ENCODE measurements at places on chromosomes 5 and 9.
A peak's percentile ranks its signal among the peaks of the same experiment; 100 is the strongest.

- no peak for DNase-seq
These were observed 91.1 kb downstream of the ZNF608 start for GRCh38 chr5:124655251-124655917.

- DNase-seq: peak; percentile 84
These were observed 513.1 kb downstream of the PDE4D start for GRCh38 chr5:59380350-59380951.

DNA sequence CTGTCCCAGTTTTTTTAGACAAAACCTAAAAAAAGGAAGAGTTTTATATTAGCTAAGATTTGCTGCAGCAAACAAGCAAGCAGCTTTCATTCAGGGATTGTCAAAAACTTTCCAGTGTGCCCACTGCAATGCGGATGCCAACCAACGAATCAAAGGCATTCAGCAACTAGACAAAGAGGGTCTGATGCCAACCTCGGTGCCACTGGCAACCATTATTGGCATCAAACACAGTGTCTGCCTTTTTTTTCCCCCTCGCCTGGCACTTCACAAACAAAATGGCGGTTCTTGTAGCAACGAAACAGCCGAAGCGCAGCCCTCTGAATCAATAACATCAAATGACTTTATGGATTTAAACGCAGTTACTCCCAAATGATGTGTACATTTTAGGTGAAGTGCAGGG, 10.4 kb downstream of the NFIB start:
- no peak for DNase-seq

DNA sequence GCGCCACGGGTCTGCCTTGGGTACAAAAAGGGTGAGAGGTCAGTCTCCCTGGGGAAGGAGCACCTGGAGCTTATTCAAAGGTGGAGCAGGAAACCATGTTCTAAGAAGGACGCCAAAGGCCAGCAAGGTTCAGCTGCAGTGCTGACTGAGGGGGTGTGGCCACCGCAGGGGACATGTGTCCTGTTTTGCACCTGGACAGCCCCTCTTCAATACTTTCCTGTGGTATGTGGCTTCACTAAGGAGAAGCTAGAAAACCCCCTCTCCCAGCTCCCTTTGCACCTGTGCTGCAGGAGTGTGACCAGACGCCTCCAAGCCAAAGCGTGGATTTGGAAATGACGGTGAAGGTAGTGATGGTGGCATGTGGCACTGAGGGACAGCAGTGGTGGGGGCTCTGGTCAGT, 23.6 kb downstream of the TRIM14 start:
- no peak for DNase-seq

GRCh38 chr9:74783408-74783807, 104.3 kb downstream of the TRPM6 start:
- no peak for DNase-seq

- no peak for DNase-seq
These were observed 131.6 kb downstream of the TLR4 start for GRCh38 chr9:117835798-117836197.

- no peak for DNase-seq
These were observed 27.1 kb upstream of the TEX10 start for GRCh38 chr9:100379862-100380261.

GRCh38 chr5:107100121-107100520, 570.6 kb downstream of the EFNA5 start:
- DNase-seq: no peak

- DNase-seq: peak; percentile 50
These were observed 128.7 kb upstream of the BOD1 start for GRCh38 chr5:173745123-173745522.

DNA sequence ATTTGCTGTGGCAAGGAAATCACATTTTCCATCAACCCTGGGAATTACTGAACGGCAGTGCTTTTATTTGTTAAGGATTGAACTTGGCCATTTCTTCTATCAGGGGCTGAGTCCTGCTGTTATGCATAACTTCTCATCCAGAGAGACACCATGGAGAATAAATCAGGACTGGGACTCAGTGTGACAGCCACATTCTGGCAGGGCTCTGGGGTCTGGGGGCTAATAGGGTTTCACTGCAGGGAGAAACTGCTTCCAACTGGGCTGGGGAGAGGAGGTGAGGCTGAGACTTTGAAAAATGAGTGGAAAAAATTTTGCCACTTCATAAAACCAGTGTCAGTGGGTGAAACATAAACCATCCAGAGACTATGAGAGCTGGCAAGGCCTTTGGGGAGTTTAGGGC, 95.7 kb upstream of the ALDH1B1 start:
- no peak for DNase-seq

DNA sequence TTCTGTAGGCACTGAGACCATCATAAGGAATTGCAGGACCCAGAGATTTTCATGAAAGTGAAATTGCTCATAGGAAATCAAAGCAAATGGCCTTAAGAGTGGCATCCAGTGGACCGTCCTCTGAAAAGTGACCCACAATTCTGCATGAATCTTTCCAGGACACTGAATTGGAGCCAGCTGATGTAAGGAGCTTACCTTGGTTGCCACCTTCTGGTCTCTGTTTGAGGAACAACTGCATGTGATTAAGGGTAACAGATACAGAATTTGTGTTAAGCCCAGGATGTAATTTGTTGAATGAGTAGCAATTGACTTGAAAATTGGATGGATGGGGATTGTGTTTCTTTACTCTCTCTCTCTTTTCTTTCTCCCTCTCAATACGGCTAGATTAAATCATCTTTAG, 49.9 kb upstream of the GAS1 start:
- DNase-seq: no peak

- DNase-seq: no peak
These were observed 138.3 kb downstream of the ISL1 start for GRCh38 chr5:51521583-51521982.

- DNase-seq: no peak
These were observed 99.7 kb downstream of the PCSK1 start for GRCh38 chr5:96333391-96333790.

DNA sequence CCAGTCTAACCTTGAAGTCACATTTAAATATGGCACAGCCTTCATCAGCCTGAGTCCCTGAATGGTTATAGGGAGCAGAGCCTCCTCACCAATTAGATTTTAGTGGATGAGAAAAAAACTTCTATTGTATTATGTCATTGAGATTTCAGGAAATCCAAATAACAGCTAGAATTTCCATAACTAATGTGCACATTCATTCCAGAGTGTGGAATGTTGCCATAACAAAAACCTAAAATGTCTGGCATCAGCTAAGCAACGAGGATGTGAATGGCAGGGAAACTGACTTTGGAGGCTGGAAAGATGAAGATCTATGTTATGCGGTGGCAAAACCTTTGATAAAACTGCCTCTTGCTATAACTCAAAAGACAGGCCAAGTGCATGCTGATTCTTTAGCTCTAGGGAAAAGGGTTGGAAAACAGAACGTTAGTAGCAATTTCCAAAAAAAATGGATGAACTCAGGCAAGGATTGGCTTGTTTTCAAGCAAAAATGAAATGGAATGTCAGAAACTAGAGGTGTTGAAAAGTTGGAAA, 91.3 kb upstream of the NFIB start:
- no peak for DNase-seq

GRCh38 chr9:76878933-76879332, 27.0 kb downstream of the PRUNE2 start:
- no peak for DNase-seq

DNA sequence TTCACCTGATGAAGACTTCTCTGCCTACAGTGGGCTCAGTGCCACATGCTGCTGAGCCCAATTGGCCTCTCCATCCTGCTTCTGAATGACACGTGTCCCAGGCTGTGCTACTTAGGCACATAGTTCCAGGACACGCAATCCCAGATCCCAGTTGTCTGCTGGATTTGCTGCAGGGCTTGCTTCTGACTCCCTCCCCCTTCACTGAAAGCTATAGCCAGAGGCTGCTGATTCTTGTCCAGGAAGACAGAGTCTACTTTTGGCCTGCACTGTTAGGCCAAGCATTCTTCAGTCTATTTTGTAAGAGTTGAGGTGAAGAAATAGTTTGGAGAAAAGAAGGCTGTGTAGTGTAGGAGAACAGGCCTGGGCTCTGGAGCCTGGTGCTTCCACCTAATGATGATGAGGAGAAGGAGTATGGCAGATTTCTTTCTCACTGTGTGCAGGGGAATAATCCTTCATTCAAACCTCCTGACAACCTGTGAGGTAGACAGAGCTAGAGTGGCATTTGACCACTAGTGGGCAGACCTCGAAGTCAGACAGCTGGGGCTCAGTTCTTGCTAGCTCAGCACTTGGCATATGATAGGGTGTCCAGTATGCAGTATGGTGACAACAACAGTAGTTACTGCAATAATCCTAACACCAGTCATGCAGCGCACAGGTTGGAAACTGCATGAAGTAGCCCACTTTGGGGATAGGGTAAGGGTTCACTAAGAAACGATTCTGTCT, 19.5 kb upstream of the ASPN start:
- peak; percentile 53 for DNase-seq

DNA sequence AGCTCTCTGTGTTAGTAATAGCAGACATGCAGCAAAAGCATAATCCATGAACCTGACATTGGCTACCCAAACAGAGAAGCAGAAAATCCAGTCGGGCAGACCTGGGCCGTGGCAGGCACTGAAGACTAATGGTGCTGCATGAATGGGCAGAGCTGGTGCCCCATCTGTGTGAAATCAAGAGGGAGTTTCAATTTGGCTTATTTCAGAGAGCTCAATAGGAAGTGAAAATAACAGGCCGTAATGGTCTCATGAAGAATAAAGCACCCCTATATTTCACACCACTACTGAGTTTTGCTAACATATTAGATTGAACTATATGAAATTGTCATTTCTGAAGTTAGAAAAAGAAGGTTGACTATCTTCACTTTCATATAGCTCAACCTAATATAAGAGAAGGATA, 149.7 kb downstream of the ENC1 start:
- DNase-seq: no peak

- no peak for DNase-seq
These were observed 33.3 kb downstream of the MAST4 start for GRCh38 chr5:66629446-66629845.

DNA sequence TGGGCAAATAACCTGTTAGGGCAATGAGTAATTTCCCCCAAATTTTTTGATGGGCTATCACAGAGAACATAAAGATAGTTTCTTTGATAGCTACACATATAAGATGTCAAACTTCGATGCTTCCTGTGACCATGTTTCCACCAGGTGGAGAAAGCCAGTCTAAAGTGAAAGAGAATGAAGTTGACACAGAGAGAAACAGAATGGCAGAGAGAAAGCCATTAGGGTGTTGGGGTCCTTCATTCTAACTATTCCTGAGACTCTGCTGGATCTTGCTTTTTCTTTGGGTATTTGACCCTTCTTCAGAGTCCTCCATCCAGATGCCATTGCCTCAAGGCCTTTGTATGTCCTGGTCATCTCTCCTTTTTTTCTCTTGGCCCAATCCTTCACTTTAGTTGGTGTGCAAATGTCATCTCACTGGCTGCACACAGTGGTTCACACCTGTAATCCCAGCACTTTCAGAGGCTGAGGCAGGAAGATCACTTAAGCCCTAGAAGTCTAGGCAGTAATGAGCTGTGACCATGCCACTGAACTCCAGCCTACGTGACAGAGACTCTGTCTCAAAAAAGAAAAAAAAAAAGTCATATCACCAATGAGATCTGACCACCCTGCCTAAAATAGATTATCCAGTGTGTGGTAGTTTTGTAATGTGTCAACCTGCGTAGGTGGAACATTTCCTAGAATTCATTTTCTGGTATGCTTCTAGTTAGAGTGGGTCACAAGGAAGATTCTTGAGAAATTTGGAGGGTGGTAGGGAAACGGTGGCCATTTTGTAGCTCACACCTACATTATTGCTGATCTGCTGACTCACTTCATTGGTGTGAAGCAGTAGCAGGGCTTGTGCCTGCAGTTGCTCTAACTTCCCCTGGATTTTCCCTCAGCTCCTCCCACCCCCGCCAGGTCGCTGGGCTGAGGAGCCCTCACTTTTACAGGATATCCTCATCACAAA, 20.8 kb upstream of the KIF2A start:
- DNase-seq: no peak

DNA sequence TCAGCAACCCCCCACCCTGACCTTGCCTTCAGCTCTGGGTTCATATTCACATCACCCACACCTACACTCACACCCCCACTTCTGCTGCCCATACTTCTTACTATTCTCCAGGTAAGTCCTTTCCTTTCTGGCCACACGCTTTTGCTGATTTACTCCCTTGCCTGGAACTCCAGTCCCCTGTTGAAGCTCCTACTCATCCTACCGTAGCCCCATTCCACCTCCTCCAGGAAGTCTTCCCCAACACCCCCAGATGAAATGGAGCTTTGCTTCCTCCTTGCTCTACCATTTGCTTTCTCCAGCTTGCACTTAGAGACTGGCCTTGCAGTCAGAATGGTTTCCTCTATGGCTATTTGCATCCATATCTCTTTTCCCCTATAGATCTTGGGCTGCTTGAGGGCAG, 182.3 kb downstream of the MELK start:
- DNase-seq: no peak

DNA sequence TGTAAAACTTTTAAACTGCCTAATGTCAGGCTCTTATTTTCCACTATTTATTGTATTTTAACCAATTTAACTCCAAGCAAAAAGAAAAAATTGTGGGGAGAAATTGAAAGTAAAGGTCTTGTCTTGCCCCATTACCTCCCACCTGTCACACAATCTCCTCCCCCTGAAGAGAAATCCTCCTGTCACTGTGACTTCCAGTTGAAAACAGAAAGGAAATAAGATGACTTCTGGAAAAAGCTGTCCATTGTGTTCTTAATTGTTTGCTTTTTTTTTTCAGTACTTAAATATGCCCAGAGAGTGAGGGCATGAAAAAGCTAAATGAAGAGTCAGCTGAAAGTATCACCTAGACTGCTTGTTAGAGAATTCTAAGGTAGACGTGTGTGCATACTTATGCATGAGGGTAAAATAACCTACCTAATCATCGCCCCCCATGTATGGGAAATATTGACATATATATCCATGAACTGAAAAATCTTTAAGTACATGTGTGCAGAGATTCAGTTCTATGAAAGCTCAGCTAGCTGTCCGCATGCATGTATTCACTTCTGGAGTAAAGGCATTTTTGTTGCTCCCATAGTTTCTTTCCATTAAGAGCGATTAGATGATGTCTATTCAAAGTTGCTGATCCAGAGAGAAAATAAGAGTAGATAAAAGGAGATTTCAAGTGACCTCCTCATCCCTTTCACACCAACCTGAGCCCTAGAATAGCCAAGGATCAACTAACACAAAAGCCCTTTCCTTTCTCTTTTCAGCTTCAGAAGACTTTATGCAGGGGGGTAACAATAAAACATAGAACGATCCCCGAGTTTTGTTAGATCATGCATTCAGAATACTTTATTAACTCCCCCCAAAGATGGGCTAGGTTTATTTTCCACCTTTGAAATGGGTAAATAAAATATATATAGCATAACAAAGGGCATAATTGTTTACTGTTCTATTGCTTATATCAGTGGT, 5.3 kb downstream of the NR2F1-AS1 start:
- no peak for DNase-seq

- no peak for DNase-seq
These were observed 124.4 kb upstream of the NMUR2 start for GRCh38 chr5:152529440-152529839.
